ENCODE measurements at places on chromosomes 6 and 20.
A peak's percentile ranks its signal among the peaks of the same experiment; 100 is the strongest.

DNA sequence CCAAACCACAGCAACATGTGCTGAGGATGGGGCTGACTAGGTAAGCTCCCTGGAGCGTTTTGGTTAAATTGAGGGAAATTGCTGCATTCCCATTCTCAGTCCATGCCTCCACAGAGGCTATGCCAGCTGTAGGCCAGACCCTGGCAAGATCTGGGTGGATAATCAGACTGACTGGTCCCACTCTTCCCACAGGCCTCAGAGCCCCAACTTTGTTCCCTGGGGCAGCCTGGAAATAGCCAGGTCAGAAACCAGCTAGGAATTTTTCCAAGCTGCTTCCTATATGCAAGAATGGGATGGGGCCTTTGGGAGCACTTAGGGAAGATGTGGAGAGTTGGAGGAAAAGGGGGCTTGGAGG lies 1.5 kb upstream of the VEGFA start:
- no peak for DNase-seq

DNA sequence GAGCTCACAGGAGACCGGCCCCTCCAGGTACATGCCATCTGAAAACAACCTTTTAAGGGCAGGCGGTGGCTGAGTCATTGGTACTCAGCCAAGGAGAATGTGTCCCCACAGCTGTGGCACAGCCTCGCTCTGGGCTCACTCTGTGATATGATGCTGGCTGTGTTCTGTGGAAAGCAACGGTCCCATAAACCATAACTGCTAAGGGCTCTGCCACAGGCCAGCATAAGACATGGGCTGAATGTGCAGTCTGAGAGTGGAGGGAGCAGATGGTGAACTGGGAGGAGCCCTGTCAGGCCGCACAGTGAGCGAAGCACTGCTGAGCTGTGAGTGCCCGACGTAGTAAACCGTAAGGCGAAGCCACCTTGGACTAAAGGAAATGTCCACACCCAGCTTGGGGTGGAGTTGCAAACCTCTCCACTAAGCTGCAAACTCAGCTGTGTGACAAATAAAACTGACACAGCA lies 375.8 kb downstream of the THBS2 start:
- DNase-seq, result no peak

- no peak for DNase-seq
Measured at GRCh38 chr20:35595901-35596300, 19.7 kb upstream of the SPAG4 start.

DNA sequence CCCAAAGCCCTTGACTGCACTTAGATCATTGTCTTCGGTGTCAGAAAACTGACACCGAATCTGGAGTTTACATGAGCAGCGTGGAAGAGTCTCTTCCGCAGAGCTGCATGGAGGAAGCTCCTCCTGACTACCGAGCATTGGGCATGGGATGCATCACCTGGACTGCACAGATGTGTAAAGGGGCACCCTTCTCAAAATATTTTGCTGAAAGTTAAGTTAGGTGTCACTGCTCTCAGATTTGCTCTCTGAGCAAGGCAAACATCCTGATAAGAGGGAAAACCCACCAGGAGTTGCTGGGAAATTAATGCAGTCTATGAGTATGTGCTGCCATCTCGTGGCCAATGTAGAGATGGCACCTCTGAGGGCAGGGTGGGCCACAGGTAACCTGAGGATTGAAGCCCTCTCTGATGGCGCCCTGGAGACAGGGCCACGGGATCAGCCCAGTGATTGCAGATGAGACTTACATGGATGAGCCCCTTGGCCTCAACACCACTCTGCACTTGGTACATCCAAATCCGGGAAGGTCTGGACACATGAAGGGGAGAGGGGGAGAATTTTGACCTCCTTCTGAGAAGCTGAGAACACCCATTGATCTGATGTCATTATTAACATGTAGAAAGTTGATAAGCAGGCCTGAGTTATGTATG lies 129.9 kb downstream of the LPA start:
- peak; percentile 45 for DNase-seq

GRCh38 chr20:49814057-49814694 lies 1.5 kb downstream of the SLC9A8 start:
- no peak for DNase-seq

All from stimulated activated CD4-positive, alpha-beta T cell treated with anti-CD3 and anti-CD28 coated beads, Interleukin-15, amount 100 ng/mL, for 1 hour (primary cell).